Adrenal gland (tissue), 19 donors: ENCODE measurements at places on chromosomes 5 and 9. TPM values are rescaled to one million over a fixed set of nuclear protein-coding genes. Genes with fewer than 3 reads are reported as not detected.

DNA sequence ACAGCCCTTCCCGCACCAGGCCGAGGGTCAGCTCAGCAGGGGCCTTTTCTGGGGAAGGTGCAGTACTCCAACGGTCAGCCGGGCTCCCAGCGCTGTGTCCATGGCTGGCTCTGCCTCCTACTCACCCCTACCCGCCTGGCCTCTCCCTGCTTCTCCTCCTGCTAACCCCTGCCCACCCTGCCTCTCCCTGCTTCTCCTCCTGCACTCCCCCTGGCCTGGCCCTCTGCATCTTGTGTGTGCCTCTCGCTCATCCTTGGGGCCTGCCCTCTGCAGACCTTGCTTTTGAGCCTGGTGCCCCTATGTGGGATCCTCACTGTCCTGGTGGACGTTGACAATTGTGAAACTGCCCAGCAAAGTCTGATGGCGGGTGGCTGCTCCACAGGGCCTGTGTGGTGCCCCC lies 274.6 kb upstream of the IRX2 start:
- peak; percentile 37 for DNase-seq

DNA sequence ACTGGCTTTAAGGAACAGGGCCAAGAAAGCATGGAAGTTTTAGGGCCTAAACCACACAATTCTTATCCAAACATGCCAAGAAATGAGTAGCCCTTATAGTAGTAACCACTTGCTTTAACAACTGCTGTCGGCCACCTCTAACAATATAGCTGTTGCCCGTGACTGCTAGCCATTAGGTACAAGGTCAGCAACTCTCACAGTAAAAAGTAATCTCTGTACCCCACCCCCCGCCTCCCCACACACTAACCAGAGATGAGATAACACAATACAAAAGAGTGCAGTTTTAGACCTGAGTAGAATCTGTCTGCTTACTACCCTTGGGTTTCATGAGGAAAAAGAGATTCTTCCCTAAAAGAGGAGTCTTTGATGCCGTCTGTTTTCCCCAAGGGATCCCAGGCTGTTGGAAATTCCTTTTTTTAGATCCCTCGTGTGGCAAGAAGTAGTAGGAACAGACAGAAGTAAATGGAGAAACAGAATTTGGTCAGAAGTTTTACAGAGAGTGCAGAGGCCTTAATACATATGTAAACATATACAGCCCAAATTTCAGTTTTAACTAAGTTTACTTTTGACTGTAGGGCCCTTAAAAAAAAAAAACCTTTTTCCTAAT lies 94.3 kb downstream of the WDR41 start:
- DNase-seq, result no peak

DNA sequence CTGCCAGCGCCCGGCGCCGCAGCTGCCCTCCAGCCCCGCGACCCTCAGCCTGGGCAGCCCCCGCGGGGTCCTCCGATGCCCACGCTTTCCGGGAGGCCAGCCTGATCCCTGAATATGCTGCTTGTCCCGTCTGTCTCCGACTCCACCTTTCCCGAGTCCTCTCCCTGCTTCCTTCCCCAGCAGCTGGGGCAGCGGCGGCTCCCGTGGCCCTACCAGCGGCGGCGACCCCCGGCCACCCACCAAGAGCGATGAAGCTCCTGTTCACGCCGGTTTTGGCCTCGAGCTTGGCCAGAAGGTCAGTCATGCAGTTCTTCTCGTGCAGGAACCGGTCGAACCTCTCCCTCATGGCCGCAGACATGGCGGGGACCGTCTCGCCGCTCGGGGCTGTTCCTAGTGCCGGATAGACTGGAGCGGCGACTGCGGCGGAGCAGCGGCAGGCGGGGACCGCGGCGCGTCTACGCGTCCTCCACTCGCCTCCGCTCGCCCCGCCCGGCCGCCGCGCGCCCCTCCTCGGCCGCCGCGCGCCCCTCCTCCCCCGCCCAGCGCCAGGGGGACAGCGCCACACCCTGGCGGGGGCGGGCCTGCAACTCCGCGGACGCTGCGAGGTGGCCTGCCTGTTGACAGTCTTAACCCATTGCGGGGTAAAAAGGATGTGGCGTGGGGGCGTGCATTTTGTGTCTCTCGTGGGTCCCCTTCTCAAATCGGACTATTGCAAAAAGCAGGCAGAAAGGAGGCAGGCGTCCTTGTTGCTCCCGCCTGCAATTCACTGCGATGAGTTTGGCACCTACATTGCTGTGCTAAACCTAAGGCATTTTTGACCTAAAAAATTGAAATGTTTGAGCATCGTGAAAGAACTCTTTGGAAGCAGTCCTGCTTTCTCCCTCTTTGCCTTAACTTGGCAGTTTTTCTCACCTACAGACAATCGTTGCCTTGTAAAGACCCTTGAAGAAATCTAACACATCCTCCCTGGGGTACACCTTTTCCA lies at the start of gene REEP5:
REEP5 (minus strand) TSS at position 395 of the 985 bp plus-strand sequence; CDS start at position 358, 37 bp downstream.
- DNase-seq, result peak; percentile 87

GRCh38 chr5:131983244-131983771 lies 28.1 kb downstream of the ACSL6 start:
- DNase-seq, result no peak

- no peak for DNase-seq
Measured at GRCh38 chr9:110047955-110048402, 160.0 kb downstream of the C9orf152 start.

DNA sequence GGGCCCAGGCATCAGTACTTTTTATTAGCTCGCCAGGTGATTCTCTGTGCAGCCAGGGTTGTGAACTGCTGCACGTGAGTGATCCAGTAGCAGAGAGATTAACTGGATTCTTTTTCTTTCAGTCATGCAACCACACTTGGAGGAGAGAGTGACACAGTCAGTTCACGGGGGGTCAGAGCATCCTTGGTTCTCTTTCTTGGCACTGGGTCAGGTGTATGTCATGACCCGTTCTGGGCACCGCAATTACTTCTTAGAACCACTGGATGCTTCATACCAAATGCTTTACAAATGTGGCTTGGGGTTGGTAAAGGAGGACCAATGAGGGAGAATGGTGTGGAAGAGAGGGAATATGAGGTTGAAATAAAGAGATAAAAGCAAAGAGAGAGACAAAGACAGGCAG lies 368.7 kb downstream of the MLLT3 start:
- DNase-seq, result no peak

GRCh38 chr5:168916266-168916665 lies 337.1 kb upstream of the PANK3 start:
- DNase-seq, result peak; percentile 82

DNA sequence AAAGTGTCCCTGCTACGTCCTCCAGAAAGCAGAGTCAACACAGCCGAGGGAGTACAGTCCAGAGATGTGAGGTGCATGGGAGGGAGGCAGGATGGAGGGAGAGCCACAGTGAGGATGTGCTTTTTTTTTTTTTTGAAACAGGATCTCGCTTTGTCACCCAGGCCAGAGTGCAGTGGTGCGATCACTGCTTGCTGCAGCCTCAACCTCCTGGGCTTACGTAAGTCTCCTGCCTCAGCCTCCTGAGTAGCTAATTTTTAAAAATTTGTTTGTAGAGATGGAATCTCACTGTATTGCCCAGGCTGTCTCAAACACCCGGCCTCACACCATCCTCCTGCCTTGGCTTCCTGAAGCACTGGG lies 33.2 kb upstream of the ALDH1B1 start:
- DNase-seq, result no peak

DNA sequence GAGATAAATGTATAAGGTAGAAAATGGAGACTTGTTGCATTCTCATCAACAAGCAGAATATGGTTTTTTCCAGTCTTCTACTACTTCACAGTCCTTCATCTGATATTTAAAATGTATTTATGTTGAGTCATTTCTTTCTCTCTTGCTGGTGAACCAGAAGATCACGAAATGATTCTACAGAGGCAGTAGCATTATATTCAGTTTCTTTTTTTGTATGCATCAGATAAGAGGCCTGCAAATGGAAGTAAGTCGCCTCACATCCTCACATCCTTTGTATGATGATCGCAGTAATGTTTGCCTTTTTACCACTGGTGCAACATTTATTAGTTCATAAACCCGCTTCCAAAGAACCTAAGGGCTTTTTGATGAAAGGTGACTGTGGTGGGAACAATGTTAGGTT lies 22.1 kb upstream of the IL13 start:
- DNase-seq, result no peak

DNA sequence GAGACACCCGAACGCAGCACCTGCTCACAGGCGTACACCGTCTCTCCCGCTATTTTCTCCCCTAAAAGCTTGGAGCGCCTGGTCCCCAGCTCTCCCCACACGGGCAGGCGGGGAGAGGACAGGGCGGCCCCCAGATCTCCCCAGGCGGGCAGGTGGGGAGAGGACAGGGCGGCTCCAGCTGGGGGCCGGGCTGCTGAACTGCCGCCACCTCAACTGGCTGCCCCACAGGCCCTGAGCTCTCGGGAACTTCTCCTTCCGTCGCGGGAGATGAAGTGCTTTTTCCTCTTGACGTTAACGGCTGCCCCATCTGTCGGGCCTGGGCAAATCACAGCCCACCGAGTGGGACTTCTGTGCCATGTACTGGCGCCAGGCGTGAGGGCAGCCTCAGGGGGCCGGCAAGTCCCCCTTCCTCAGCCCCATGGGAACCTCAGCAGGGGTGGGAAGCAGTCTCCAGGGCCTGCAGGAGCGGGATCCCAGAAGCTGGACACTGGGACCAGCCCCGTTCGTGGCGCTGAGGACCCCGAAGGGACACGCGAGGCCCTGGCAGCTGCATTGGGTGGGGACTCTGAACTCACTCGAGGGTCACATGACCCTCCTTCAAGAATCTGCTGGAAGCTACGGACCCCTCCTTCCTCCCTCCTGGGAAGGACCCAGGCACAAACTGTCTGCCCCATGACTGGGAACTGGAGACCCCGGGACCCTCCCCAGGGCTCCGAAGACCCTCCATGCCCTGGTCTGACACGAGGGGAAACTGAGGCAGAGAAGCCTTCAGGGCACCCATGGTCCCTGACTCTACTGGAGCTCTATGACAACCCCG lies 5.7 kb upstream of the EGFL7 start:
- DNase-seq, result no peak

GRCh38 chr9:95344735-95345325 lies 27.3 kb upstream of the FANCC start:
- no peak for DNase-seq

- no peak for DNase-seq
Measured at GRCh38 chr5:176687881-176688280, 40.6 kb downstream of the TSPAN17 start.

DNA sequence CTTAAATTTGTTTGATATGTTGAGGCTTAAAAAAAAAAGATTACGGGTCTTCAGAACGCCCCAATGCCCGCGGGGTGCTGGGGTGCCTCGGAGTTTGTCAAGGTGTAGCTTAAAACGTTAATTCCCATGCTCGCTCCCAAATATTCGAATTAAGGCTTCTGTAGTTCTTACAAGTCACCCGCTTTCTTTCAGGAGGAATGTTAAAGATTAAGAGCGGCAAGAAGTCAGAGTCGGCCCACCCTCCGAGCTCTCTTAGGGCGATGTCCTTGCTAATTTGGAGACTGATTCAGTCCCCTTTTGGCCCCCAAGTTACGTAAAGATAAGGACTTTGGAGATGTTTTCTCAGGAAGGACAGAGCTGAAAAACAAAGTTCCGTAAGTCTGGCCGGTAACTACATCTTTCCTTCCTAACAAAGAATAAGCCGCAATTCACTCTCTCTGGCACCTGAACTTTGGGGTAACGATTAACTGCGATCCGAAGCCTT lies 746 bp upstream of the NPM1 start:
- DNase-seq, result no peak

DNA sequence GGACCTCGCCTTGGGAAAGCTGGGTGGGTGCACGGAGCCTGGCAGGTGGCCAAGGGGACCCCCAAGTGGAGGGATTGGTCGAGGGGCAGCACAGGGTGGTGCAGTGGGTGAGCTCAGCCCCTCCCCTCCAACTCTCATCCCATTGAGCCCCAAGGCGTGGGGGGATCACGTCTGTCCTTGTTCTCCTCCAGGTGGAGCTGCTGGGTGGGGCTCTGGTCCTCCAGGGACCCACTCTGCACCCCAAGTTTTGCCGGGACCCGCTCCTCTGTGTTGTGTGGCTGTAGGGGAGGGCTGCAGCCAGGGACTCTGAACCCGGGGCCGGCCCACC lies 3.6 kb upstream of the FUT7 start:
- no peak for DNase-seq

DNA sequence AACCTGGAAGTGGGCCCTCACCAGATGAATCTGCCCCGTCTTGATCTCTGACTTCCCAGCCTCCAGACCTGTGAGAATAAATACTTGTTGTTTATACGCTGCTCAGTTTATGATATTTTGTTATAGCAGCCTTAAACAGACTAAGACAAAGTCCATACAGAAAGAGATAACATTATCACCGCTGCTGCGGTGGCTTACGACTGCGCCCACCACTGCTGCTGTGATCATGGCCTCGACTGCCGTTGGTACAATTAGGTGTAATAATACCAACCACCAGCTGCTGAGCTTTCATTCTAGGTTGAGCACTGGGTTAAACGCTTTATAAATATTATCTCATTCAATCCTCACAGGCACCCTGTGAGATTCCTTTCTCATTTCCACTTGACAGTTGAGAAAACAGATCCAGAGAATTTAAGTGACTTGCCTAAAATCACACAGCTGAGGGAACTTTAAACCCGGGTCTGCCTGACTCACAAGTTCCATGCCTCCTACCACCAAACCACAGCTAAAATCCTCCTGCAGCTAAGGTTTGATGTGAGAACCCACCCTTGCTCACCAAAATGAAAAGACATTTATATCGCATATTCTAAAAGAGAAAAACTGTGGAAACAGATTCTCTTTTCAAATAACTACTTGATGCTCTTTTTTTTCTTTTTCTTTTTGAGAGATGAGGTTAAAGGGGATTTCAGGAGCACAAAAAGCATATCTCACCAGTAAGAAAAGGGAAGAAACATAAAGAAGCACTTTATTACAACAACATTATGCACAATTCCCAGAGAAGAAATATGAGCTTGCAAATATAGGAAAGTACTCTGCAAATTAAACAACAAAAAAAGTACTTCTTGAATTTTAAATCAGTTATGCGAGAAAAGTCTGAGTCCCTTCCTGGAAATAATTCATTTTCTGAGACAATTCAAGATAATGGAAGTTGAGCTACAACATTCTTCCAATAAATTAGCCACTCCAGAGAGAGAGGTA lies 23.9 kb downstream of the GOLM1 start:
- no peak for DNase-seq

- DNase-seq, result no peak
Measured at GRCh38 chr5:176608937-176609723, 826 bp downstream of the GPRIN1 start.

DNA sequence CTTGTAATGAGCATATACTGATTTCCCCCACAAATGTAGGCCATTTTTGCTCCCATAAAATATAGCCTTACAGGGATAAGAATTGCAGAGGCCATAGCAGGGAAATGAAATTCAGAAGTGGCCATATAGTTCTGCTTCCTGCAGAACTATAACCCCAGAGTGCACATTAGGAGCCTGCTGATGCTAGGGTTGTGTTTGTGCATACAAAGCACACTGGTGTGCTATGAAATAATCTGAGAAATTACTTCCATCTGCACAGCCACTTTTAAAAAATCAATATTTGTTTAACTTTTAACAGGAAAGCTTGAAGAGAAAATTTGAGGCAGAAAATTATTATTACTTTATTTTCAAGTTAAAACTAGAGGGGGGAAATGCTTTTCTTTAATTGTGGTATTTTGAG lies 380.3 kb downstream of the MRPS30 start:
- no peak for DNase-seq

Gene SLC31A1
- total RNA-seq, result 24.6 TPM

Gene OTP
- not detected for total RNA-seq

Gene PGM5
- total RNA-seq, result 186 TPM

Gene CCL27
- total RNA-seq, result 0.33 TPM
